AG04449 (cell line): ENCODE measurements at places on chromosomes 11 and 22.

DNA sequence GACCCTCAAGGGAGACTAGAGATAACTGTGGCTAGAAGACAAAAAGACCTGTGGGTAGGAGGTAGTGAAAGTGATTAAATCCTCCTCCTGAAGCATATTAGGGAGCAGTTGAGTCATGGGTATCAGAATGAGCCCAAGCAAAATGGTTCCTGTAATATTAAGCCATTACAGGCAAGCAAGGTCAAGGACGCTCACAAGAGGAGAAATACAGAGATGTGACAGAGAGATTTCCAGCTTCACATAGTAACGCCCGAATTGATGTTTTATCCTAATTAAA is 77.7 kb downstream of the FAM76B start:
- no peak for DNase-seq

DNA sequence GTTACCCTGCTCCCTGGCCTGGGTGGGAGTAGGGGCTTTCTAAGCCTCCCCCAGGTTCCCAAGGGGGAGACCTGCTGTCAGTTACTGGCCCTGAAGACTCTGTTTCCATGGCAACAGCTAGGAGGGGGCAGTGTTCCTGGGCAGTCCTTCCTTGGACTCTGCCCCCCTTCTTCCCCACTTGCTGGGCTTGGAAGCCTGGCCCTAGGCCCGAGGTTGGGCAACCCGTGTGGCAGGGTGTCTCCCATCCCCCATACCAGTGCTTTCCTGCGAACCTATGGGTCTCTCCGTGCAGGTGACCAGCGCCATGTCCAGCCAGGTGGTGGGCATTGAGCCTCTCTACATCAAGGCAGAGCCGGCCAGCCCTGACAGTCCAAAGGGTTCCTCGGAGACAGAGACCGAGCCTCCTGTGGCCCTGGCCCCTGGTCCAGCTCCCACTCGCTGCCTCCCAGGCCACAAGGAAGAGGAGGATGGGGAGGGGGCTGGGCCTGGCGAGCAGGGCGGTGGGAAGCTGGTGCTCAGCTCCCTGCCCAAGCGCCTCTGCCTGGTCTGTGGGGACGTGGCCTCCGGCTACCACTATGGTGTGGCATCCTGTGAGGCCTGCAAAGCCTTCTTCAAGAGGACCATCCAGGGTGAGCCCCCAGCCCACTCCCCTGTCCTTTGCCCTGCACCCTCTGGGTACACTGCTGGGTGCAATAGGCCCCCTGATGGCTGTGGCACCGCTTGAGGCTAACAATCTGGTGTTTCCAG is 1.7 kb downstream of the ESRRA start:
- DNase-seq, result no peak

DNA sequence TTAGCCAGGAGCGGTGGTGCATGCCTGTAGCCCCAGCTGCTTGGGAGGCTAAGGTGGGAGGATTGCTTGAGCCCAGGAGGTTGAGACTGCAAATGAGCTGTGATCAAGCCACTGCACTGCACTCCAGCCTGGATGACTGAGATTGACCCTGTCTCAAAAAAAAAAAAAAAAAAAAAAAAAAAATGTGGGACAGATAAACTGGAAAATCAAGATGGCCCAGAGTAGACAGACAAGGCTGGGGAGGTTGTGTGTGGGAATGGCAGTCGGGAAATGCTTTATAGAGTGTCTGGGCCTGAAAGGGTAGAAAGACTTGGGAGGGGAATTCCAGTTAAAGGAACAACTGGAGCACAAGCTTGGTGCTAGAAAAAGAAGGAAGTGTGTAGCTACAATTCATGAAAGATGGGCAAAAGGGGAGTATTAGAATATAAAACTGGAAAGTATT is 18.2 kb upstream of the WDR74 start:
- DNase-seq, result no peak

GRCh38 chr22:46018859-46019258 is 41.9 kb upstream of the WNT7B start:
- no peak for DNase-seq

DNA sequence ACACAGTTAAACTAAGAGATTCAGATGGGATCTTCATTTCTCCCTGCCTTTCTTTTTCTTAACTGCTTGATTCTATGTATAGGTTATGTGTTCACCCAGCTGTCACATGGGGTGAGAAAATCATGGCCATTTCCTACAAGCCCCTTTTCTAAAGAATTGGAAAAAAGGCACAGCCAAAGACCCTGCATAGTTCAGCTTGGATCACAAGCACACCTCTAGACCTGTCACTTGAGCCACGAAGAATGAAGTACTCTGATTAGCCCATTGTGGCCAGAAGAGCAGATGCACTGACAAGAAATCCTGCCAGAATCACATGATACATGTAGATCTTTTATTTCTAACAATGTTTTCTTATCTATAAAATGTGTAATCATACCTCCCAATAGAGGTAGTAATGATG is 69.7 kb downstream of the RAB38 start:
- no peak for DNase-seq

- no peak for DNase-seq
These were observed 17.1 kb downstream of the PCF11 start for GRCh38 chr11:83174008-83174407.

- DNase-seq, result no peak
These were observed 131.1 kb downstream of the LRRC4C start for GRCh38 chr11:41328324-41328723.

DNA sequence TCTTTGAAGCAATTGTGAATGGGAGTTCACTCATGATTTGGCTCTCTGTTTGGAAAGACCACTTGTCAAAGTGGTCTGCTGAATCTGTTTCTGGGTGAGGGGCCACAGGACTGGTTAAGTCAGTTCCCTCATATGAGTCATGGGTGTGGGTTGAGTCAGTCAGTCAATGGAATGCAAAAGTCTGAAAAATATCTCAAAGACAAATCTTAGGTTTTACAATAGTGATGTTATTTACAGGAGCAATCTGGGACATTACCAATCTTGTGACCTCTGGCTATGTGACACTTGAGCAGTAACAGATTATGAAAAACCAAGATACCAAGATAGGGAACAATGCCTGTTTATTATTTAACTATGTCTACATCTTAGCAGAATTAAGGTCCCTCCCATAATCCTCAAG is 311.6 kb downstream of the AASDHPPT start:
- DNase-seq, result no peak

GRCh38 chr22:50255607-50256006 is 4.5 kb upstream of the HDAC10 start:
- DNase-seq, result no peak

DNA sequence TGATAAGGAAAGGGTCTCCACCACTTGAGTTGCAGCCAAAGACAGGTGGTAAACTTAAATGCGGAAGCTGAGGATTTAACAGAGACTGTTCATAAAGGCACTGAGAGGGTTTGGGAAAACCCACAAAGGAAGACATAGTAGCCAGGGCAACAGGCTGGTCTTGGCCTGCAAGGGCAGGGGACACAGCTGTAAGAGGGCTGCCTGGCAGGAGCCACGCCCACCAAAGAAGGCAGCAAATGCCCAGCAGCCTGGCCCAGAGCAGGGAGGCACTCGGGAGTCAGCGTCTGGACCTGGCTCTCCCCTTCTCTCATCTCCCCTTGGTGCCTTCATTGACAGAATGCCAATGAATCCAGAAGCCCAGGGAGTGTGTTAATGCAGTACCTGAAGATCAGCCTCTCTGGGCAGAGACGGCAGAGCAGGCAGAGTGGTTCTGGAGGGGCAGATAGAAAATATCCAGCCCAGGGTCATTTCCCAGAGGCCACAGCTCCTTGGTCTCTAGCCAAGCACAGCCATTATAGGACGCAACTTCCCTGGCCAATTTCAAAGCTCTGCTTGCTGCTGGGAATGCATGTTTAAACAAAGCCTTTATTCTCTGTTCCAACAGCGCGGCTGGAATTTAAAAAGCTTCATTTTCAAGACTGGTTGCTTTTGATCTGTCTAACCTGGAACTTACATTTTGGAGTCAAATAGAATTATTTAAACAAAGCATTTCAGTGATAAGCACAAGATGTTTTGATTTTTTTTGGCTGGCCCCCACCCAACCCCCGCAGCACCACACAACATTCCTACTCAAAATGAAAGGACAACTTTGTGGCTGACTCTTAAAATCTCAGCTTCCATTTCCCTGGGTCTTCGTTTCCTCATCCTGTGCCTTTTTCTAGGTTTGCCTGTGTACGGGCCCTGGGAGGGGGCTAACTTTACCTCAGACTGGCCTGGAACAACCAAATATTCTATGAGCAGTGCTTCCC is 125.6 kb upstream of the LMO1 start:
- no peak for DNase-seq

GRCh38 chr22:21873619-21874018 is 6.2 kb upstream of the MAPK1 start:
- DNase-seq, result no peak
